Suprapubic skin (tissue), 4 donors: ENCODE measurements at places on chromosomes 7 and 10. TPM values are rescaled to one million over a fixed set of nuclear protein-coding genes. Genes with fewer than 3 reads are reported as not detected.

GRCh38 chr7:833601-834258 lies 1.5 kb downstream of the SUN1 start:
- DNase-seq = no peak

- no peak for DNase-seq
Measured at GRCh38 chr10:112525200-112525599, 78.2 kb downstream of the VTI1A start.

- DNase-seq = no peak
Measured at GRCh38 chr10:81019029-81019890, 481.6 kb downstream of the SH2D4B start.

DNA sequence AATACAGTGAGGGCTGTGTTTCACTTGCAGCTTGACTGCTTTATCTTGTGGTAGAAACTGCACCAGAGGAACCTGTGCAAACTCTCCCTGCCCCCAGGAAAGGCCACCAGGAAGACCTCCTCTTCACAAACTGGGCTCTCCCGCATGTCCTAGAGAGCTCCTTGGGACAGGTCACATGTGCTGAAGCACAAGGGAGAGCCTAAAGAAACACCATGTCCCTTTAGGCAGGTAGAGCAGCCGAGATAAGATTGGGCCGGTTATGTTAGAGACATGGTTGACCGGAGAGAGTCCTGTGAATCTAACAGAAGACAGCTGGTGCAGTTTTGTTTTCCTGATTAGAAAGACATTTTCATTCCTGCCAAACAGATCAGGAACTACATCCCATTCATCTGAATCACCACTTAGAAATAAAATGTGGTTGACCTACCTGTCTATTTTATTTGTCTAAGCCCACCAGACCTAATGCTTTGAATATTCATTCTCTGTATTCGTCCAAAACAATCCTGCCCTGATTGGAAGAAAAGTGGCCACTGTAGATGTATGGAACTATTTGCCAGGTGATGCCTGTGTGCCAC lies 224.1 kb downstream of the GLI3 start:
- DNase-seq = no peak

Gene CLDN3
- total RNA-seq = 19.4 TPM

Gene TEX47
- not detected for total RNA-seq

Gene CDHR1
- total RNA-seq = 106 TPM

Gene IGF2BP3
- total RNA-seq = not detected

Gene WDR37
- total RNA-seq = 15.4 TPM

Gene STAG3
- not detected for total RNA-seq

Gene VAX1
- not detected for total RNA-seq
